Esophagus muscularis mucosa (tissue), 4 donors: ENCODE measurements at places on chromosomes 1 and 21. TPM values are rescaled to one million over a fixed set of nuclear protein-coding genes. Genes with fewer than 3 reads are reported as not detected.

DNA sequence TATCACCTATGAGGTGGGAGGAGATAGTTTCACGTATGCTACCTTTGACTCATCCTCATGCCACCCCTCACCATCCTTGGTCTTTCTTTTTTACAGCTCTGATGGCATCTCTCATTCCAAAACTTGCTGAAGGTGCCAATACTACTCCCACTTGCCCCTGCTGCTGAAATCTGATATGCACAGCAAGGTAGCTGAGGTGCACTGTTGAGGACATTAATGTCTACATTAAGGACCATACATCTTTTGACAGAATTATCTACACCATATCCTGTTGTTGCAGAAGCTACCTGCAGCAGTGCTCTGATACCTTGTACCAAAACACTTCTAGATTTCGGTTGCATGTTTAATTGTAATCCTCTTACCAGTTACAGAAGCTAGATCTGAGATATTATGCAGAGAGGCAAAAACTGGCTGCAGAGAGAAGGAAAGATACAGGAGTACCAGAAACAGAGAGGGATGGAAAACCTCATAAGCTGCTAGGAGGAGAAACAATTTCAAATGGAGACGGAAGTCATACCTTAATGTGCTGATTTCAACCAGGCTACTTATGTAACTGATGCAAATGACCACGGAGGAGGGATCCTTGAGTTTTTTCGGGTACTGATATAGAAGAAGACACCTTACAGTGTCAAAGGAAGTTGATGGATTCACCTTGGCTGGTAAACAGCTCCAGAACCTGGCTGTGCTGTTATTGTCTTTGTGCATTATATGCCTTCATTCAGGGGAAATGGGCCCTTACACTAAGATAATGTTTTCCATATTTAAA lies 19.3 kb upstream of the PTPRC start:
- H3K36me3 ChIP-seq: no peaks in the 10 kb centered on the region
- no peak overlapping the region for H3K4me3 ChIP-seq
- DNase-seq: no peak
- no peak overlapping the region for H3K27ac ChIP-seq

GRCh38 chr1:5611851-5612250 lies 380.4 kb downstream of the NPHP4 start:
- H3K36me3 ChIP-seq: no peaks in the 10 kb centered on the region
- DNase-seq: peak; percentile 91
- peaks cover 55% of the 10 kb centered on the region for H3K27me3 ChIP-seq
- H3K4me3 ChIP-seq: no peak overlapping the region

DNA sequence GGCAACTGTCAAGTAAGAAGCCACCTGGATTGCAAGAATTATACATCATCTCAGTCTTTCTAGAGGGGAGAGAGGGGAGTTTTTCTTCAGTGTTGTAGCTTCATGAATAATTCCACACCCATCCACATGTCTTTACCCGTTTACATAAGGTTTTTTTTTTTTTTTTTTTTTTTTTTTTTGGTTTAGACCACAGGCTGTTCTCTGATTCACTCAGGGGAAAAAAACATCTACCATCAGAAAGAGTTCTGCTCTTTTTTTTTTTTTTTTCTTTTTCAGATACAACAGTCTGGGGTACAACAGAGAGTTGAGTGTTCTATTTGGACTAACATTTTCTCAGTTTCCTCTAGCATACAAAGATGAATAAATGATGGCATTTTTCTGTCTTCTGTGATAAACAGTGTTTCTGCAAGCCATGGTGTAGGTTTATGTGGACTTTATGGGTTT lies 4.9 kb upstream of the KIF14 start:
- no peak for DNase-seq
- H3K4me3 ChIP-seq: no peak overlapping the region
- H3K27ac ChIP-seq: no peak overlapping the region
- peaks cover 13% of the 10 kb centered on the region for H3K4me1 ChIP-seq
- no peaks in the 10 kb centered on the region for H3K27me3 ChIP-seq
- no peaks in the 10 kb centered on the region for H3K36me3 ChIP-seq

GRCh38 chr1:22709891-22710700 lies 543 bp upstream of the EPHB2 start:
- no peak overlapping the region for H3K27ac ChIP-seq
- H3K4me3 ChIP-seq: peak overlapping the region; percentile 51
- peaks cover 25% of the 10 kb centered on the region for H3K4me1 ChIP-seq
- peaks cover 10% of the 10 kb centered on the region for H3K27me3 ChIP-seq
- no peaks in the 10 kb centered on the region for H3K36me3 ChIP-seq
- DNase-seq: no peak

GRCh38 chr1:24914226-24915069 lies 15.6 kb downstream of the RUNX3 start:
- no peak for DNase-seq
- no peak overlapping the region for H3K4me3 ChIP-seq
- H3K36me3 ChIP-seq: no peaks in the 10 kb centered on the region
- H3K27me3 ChIP-seq: no peaks in the 10 kb centered on the region
- no peak overlapping the region for H3K27ac ChIP-seq
- H3K4me1 ChIP-seq: no peaks in the 10 kb centered on the region

Gene NTNG1
- 3.3 TPM for total RNA-seq

GRCh38 chr1:55670331-55671082 lies 455.3 kb upstream of the USP24 start:
- peaks cover 14% of the 10 kb centered on the region for H3K4me1 ChIP-seq
- DNase-seq: no peak
- no peaks in the 10 kb centered on the region for H3K36me3 ChIP-seq
